ENCODE measurements at places on chromosomes 2 and 18. TPM values are rescaled to one million over a fixed set of nuclear protein-coding genes. Genes with fewer than 3 reads are reported as not detected.
A peak's percentile ranks its signal among the peaks of the same experiment; 100 is the strongest.

The DLGAP1 gene
- total RNA-seq: 3.9 TPM

- DNase-seq: no peak
Measured at GRCh38 chr18:51668101-51668500, 470.6 kb upstream of the MEX3C start.

The UGT1A3 gene
- total RNA-seq: not detected

DNA sequence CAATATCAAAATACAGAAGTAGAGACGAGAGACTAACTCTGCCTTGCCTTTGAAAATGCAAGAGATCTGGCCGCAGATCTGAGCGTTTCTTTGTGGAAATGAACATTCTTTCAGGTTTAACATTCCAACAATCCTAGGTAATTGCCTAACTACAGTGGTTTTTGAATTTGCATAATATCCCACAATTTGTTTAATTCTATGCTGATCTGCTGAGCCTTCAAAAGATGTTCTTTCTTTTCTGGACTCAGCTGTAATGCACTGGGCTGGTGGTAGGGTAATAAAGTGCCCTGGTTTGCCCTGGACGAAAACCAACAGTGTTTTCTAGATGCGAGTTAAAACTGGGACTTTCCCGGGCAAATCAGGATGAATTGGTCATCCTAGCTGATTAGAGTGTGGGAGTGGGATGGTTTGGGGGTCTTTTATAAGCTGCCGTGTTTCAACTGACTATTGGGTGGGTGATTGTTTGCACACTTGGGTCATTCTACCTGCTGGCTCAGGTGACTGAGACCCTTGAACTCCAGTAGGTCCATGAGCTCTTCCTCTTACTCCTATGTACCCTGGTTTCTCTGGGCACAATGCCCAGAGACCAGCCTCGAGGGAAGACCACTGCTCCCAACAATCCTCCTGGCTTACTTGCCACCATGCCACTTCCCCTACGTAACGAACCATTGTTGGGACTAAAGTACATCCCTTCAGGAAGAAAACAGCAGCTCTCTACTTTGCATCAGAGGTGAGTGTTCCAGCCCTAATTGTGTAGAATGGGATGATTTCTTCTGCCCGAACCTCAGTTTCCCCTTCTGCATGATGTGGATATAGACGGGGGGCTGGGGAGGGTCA, 3.4 kb upstream of the PAX8 start:
- DNase-seq: no peak

The GDF7 gene
- 0.16 TPM for total RNA-seq

The CNGA3 gene
- not detected for total RNA-seq

DNA sequence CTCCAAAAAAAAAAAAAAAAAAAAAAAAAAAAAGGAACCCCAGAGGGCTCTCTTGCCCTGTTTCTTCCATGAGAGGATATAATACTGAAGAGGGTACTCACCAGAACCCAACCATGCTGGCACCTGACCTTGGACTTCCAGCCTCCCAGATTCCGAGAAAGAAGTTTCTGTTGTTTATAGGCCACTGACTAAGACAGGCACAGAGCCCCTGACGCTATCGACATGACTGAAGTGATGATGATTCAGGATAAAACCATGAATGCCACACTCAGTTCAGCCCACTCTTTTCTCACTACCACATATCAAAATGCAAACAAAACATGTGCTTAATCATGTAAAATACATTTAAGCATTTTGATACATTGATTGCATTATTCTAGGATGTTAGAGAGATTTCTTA, 66.1 kb upstream of the CDCA7 start:
- no peak for DNase-seq

DNA sequence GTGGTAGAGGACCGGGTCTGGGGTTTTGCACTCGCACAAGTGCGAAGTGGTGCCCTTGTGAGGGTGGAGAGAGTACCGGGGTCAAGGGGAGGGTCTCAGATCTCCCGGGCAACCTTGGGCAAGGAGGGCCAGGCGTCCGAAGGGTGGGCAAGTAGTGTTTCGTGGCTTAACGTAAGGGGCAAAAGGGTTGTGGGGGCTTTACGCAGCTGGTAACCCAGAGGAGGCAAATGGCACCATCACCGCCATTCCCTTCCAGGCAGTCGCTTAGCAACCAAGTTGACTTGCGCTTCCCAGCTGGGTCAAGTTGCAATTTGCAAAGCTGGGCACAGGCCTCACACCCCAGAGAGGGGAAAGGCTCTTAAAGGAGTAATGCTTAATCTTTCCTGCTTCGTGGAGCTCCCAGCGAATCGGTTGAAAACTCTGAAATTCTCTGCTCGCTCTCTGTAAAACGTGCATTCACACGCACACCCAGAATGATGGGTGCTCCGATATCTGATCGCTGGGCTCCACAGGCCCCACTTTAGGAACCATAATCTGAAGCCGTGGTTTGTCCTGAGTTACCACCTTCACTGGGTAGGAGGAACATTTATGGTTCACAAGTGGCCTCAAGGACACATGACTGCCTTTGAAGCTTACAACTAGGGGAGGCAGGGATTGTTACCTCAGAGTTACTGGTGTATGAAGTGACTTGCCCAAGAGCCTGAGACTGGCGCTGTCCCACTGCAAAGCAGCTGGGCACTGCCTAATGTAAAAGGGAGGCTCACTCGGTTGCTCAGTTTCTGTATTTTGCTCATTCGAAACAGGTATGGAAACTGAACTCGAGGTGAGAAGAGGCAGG, 127.9 kb downstream of the UXS1 start:
- DNase-seq: no peak

DNA sequence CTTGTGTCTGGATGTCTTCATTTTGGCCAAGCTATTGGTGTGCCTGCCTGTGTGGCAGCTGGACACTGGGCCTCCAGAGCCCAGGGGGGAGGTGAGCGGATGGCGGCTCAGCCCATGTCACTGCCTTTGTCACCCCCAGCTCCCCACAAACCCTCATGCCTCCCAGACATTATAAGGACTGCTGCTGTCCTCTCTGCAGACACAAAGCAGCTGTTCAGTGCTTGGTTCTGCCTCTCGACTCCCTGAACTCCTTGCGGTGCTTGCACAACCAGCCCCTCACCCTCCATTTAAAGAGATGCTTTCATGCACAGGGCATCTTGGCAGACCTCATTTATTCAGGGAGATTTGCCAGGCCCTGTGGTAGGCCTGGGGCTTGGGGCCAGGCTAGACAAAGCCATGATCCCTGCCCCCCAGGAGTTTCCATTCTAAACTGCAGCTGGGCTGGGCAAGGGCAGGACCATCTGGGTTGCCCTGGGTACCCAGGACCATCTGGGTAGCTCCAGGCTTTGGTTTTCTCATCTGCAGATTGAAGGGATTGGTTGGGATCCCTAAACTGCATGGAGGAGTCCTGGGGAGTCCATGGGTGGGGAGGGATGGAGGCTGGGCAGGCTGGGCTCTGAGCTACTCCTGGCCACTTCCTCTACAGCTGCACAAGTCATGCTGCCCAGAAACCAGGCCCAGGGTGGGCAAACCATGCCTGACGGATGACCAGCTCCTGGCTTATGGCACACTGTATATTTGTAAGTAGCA, 168.5 kb downstream of the CELF4 start:
- DNase-seq: no peak

GRCh38 chr2:217980591-217980990, 22.2 kb downstream of the TNS1 start:
- DNase-seq: no peak

- DNase-seq: no peak
Measured at GRCh38 chr18:8461544-8461943, 147.7 kb upstream of the RAB12 start.

DNA sequence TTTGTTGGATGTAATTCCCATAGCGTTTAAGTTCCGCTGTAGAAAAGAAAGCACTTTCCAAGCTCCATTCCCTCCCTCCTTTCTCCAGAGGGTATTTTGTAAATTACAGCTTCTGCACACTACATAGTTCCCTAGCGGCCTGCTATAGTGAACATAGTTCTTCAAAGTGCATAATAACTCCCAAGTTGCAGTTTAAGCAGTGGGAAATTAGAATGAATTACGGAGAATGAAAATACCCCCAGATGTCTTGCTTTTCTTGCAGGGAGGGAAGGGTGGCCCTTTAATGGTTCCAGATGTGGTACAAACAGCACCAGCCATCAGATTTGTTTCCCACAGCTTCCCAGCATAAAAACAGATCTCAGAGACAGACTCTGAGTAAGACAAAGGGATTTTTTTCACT, 893.9 kb downstream of the SUCLG1 start:
- no peak for DNase-seq

- DNase-seq: no peak
Measured at GRCh38 chr2:28904295-28904694, 9.8 kb downstream of the WDR43 start.

- peak; percentile 15 for DNase-seq
Measured at GRCh38 chr2:175167076-175167791, 769 bp downstream of the ATF2 start.

DNA sequence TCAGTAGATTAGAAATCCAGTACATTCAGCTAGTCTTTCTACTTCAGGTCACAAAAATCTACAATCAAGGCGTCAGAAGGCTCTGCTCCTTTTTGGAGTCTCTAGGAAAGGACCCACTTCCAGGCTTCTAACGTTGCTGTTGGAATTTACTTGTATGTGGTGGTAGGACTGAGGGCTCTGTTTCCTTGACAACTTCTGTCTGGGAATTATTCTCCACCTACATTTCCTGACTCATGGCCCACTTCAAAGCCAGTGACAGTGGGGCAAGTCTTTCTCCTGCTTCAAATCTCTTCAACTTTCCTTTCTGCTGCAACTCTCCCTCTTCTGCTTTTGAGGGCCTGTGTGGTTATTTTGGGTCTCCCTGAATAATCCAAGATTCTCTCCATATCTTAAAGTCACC, 10.4 kb upstream of the TMX3 start:
- no peak for DNase-seq

The SLC30A3 gene
- 0.13 TPM for total RNA-seq

DNA sequence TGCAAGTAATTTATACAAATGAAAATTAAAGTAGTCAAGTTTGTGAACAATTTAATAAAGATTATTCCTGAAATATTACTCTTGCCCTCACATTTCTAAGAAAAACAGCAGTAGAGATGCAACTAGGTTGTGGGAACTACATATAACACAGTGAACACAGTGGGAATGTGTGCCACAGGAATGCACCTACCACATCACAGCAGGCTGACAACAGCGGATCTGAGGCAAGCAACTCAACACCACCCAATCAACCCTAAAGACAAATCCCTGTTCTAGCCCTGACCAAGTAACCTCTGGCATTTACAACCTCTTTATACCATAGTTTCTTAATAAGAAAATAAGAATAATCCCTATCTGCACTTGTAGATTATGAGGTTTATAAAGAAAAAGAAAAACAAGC, 23.4 kb downstream of the MBOAT2 start:
- DNase-seq: no peak

The NPHP1 gene
- total RNA-seq: 1.4 TPM

DNA sequence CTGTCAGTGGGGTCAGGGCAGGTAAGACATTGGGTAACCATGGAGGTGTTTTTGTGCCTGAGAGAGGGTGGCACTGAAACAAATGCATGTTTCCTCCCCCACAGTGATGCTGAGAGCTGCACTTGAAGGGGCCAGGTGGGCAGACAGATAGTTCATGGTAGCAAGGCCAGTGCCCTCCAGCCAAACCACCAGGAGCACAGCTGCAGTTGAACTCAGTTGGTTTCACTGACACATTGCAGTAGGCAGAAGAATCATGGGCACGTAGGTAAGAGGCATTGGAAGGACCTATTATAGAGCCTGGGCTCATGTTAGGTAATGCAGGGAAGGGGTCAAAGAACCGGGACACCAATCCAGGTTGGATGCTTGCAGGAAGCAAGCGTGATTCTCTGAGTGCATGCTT, 93.2 kb upstream of the ARL4C start:
- DNase-seq: no peak

GRCh38 chr2:40435426-40436092, 16.3 kb downstream of the SLC8A1 start:
- DNase-seq: no peak

The DSG1 gene
- total RNA-seq: not detected

DNA sequence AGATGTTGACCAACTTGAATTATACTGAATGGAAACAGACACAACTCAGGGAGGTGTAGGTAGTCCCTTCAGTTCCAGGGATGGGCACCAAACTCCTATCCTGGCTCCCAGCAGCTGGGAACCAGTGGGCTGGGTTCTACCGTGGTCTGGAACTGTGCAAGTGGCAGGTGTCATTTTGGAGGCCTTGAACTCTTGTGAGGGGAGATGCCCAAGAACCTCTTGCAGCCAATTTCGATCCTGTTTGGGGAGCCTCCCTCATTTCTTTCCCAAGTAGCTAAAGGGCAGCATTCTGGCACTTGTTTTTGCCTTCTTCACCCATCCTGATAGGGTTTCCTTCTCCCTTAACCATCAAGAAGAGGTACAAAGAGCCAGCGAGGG, 200.2 kb downstream of the ANKRD30B start:
- no peak for DNase-seq

DNA sequence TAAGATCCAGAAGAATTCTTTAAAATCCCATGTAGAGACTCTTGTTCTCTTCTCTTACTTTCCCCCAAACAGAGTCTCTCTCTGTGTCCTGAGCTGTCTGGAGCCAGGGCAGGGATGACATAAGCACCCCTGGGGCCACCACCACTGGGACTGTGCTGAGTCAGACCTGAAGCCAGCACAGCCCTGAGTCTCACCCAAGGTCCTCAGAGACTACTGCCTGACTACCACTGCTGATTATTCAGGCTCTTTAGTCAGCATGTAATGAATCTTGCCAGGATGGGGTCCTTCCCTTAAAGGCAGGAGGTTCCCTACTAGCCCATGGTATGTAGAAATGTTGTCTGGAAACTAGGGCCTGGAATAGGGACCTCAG, 34.9 kb upstream of the DYNC1I2 start:
- no peak for DNase-seq

The ALK gene
- not detected for total RNA-seq

DNA sequence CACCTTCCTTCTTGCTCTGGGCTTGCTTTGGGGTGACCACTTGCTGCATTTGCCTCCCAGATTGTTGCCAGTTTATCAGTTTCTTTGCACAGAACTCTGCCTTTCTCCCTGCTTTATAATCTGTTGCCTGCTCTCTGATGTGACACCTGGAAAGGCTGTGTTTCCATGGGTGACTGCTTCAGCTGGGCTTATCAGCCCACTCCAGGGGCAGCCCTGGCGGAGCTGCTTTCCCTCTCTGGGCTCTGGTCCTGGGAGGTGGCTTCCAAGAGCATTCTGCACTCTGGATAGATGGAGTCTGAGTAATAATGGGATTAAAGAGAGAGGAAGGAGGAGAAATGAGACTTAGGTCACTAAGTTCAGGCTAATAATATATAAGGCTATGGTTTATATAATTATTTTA, 352.7 kb downstream of the TSN start:
- no peak for DNase-seq

GRCh38 chr2:21034972-21035279, 8.9 kb downstream of the APOB start:
- DNase-seq: no peak
